ENCODE measurements at places on chromosomes 6 and 20.

DNA sequence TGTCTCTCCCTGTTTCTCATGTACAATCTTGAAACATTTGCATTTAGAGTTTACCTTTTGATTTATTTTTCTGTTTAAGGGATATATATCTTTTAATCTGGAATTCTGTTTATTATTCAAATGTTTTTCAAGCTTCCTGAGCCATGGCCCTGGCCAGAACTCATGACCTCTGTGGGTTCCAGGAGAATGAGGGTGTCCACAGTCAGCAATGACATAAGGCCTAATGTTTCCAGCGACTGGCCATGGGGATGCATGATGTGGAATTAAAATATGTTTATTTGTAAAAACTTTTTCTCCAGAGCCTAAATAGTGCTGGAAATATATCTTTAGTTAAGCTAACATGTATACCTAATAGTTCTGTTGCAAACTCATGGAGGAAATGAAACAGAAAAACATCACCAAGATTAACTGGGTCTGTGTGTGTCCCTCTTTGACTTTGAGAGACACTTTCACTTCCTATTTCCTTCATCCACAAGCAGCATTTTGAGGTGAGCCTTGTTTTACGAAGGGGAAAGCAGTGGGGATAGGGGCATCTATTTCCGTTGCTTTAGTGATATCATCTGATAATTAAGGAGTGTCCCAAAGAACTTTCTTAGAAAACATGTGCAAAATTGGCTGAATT, 87.6 kb downstream of the SMOC2 start:
- no peak for DNase-seq

DNA sequence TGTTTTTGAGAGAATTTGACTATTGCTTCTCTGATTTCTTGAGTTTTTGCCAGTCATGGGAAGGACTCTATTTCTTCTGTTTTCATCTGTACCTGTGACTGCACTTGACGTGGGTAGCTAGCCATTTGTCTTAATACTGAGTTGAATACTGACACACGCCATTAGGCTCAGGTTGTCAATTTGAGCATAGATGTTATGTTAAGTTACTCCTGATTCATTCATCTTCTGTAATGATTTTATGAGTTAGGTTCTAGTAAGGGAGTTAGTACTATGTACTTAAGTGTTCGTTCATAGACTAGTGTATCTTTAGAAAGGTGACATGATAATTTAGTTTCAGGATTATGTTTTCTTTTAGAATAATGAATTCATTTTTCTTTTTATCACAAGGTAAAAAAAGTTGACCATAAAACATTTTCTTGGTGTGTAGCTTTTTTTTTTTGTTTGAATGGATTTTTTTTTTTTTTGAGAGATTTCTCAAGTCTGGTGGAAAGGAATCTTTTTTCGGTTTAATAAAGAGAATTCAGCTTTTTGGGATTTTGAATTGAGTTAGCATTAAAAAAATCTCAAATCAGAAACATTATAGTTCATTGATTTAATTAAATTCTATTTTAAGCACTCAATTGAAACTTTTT, 1.7 kb downstream of the AFDN start:
- DNase-seq: peak; percentile 39

GRCh38 chr6:42522036-42522435, 41.8 kb upstream of the UBR2 start:
- DNase-seq: no peak

GRCh38 chr20:38191654-38192053, 26.6 kb upstream of the TGM2 start:
- DNase-seq: no peak

- DNase-seq: peak; percentile 78
Observed at GRCh38 chr6:32192608-32193039, at the start of gene GPSM3. GPSM3 (minus strand) TSS chr6:32192643; CDS start chr6:32192513, 130 bp downstream.

Data from lung (tissue), 17 donors.